ENCODE measurements at places on chromosomes 2 and 18. TPM values are rescaled to one million over a fixed set of nuclear protein-coding genes. Genes with fewer than 3 reads are reported as not detected.

Gene CHN1
- 24.2 TPM for total RNA-seq

Gene ACVR1
- 7.4 TPM for total RNA-seq

Gene LHCGR
- total RNA-seq, result not detected

Gene OSBPL6
- 0.55 TPM for total RNA-seq

Gene SATB2
- total RNA-seq, result 3.4 TPM

Gene C2orf69
- total RNA-seq, result 25.0 TPM

Gene CDK5R2
- 3.7 TPM for total RNA-seq

Gene PIK3C3
- 68.6 TPM for total RNA-seq

Gene FEV
- 1.2 TPM for total RNA-seq

Gene ERCC3
- total RNA-seq, result 46.3 TPM

Gene DNER
- 309 TPM for total RNA-seq

Gene MTCL1
- 1.5 TPM for total RNA-seq

Gene ACMSD
- total RNA-seq, result not detected

Gene SERPINB3
- not detected for total RNA-seq

Gene POTEI
- not detected for total RNA-seq

Gene AOX1
- total RNA-seq, result 650 TPM

Gene EIF2AK2
- total RNA-seq, result 17.3 TPM
